ENCODE measurements at places on chromosomes 12 and 14. TPM values are rescaled to one million over a fixed set of nuclear protein-coding genes. Genes with fewer than 3 reads are reported as not detected.
A peak's percentile ranks its signal among the peaks of the same experiment; 100 is the strongest.

GRCh38 chr12:128833418-128833817 is 9.7 kb upstream of the SLC15A4 start:
- no peak for DNase-seq

- DNase-seq, result no peak
Observed at GRCh38 chr14:40889126-40889525, 717.5 kb upstream of the LRFN5 start.

DNA sequence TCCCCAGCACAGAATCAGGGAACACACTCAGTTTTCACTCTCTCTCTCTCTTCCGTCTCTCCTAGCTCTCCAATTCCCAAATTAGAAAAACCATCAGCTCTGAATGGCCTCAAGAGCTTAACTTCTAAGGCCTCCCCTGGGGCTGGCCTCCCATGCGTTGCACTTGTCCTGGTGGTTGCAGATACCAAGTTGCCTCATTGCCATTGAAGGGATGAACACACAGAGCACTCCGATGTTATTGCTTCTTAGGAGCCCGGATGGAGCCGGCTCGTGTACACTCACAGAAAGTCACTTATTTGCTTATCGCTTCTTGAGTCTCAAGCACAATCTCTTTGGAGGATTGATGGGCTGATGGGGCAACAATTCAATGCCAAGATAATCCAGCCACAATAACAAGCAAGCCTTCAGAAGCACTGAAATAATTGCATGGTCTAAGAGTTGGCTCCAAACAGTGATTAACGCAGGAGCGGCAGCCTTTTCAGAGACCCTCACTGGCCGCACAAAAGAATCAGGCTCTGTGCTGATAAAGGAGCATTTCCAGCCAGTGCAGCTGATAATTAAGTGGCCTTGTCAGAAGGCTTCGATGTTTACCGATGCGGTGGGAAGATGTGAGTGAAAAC is 175.8 kb upstream of the TMEM132C start:
- DNase-seq, result no peak

GRCh38 chr12:120402217-120402616 is 33.3 kb upstream of the MSI1 start:
- DNase-seq, result no peak

DNA sequence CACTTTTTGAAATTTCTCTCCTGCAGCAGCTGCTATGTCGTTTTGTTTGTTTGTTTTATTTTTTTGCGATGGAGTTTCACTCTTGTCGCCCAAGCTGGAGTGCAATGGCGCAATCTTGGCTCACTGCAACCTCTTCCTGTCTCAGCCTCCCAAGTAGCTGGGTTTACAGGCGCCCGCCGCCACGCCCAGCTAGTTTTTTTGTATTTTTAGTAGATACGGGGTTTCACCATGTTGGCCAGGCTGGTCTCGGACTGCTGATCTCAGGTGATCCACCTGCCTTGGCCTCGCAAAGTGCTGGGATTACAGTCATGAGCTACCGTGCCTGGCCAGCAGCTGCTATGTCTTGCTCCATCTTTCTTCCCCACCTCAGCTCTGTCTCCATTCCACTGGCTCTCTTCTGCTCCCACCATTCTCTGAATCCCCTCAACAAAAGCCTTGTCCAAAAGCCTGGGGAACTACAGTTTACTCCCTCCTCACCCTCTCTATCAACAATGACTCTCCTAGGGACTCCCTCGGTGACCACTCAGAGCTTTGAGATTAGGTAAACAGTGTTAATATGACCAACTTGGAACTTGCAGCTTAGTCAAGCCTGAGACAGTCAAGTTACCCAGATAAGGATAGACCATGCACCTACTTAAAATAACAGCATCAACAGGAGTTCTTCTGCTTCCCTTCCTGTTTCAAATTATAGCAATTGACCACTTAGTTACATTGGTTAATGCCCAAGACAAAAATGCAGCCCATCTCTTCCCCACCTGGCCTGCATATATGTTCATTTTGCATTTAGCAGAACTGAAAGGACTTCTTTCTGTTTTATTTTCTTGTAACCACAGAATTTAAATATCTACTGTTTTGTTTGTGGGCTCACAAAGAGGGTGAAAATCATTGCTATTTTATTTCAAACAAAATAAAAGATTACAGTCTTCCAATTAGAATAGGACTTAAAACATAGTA is 189.0 kb upstream of the AMIGO2 start:
- DNase-seq, result no peak

GRCh38 chr12:104250366-104251125 is 35.0 kb downstream of the TXNRD1 start:
- DNase-seq, result no peak

DNA sequence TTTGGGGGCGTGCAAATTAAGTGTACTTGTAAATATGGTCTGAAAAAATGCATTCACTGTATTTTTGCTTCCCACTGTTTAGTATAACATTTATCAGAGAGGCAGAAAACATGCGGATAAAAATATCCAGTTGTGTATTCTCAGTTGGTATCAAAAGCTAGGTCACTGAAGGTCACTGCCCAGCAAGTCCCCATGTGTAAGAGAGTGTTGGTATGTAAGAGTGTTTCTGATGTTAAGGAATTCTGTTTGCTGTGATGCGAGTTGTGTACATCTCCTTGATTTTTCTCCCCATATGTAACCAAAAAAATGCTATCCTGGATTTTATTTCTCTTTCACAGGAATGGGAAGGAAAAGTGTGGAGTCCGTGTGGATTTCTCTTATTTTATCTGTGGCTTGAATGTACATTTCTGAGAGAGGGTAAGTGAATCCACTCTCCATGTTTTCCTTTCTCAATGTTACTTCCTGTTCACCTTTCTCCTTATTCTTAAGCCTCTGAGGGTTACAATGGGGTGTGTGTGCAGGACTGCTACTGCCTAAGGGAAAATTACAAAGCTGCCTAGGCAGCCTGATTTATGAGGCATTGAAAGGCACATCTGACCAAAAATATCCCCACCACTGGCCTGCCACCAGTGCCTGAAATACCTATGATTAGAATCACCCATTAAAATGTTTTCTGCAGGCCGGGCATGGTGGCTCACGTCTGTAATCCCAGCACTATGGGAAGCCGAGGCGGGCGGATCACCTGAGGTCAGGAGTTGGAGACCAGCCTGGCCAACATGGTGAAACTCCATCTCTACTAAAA is 97.9 kb upstream of the USP44 start:
- DNase-seq, result no peak

DNA sequence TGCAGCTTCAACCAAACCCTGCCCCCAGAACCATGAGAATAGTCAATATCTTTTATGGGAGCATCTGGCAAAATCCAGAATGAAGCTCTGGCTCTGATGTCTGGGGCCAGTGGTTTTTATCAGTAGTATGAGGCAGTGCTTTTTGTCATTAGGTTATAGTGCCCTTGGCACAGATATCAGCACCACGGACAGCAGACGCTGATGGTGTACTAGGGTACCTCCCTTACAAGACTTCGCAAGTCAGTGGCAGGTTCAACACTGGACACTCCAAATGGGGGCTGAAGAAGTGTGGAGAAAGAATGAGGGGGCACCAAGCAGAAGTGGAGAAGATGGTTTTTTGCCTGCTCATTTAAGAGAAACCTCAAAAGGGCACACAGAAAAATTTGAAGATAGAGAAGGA is 68.2 kb upstream of the E2F7 start:
- peak; percentile 11 for DNase-seq

GRCh38 chr12:31622038-31622437 is 31.1 kb upstream of the DENND5B start:
- DNase-seq, result no peak

GRCh38 chr12:90074086-90074485 is 365.4 kb upstream of the ATP2B1 start:
- DNase-seq, result no peak

DNA sequence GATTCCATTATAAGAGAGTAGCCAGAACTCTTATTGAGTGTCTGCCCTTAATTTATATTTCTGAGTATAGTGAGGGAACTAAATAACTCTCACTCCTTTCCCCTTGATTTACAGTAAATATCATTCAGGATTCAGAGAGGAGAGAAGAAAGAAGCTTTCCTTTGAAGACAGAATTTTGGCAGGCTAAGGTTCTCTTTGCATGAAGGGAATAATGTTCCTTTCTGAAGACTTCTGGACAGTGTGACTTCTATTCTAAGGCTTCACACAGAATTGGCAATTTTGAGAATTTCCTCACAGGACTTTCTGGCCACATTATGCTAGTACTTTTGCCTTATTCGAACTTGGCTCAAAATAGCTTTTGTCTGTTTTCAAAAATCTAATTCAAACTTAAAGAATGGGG is 352.2 kb upstream of the FBXO33 start:
- DNase-seq, result no peak

- peak; percentile 53 for DNase-seq
Observed at GRCh38 chr12:52867642-52868041, 18.8 kb upstream of the KRT78 start.

- DNase-seq, result no peak
Observed at GRCh38 chr12:130560321-130560720, 155.8 kb downstream of the RIMBP2 start.

- no peak for DNase-seq
Observed at GRCh38 chr12:102812344-102812743, 104.7 kb downstream of the PAH start.

GRCh38 chr14:71856199-71856919 is 75.9 kb upstream of the RGS6 start:
- DNase-seq, result no peak

GRCh38 chr12:131369094-131369845 is 341.6 kb upstream of the SFSWAP start:
- DNase-seq, result no peak

- no peak for DNase-seq
Observed at GRCh38 chr12:95114766-95115405, 41.5 kb upstream of the NR2C1 start.

DNA sequence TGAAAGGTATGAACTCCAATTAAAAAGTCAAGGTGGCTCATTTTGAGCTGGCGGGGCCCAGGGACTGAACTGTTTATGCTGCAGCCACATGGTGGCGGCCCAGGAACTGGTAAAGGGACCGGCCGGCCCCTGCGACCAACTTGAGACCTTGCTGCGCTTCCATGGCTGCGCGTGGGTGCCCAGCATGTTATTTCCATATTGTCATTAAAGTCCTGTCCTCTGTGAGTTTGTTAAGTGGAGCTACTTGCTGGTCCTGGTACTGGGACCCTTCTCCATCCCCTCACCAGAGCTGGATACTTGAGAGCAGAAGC is 62.3 kb downstream of the BEGAIN start:
- peak; percentile 66 for DNase-seq

GRCh38 chr14:75865531-75865930 is 116.3 kb downstream of the TGFB3 start:
- DNase-seq, result no peak

DNA sequence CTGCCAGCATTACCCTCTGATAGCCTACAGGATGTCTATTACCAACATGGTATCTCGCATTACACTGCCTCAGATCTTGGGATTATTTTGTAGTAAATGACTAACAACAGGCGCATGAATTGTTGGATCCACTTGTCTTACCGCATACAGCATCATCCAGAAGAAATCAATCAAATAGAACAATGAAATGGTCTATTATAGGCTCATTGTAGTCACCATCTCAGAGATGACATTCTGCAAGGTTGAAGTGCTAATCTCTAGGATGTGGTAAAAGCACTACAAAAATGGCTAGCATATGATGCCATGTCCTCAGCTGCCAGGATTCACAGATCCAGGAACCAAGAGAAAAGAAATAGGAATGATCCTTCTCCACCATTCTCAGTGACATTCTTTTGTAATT is 52.0 kb downstream of the WASHC3 start:
- no peak for DNase-seq

- no peak for DNase-seq
Observed at GRCh38 chr12:91119089-91119488, 7.8 kb upstream of the LUM start.

- DNase-seq, result no peak
Observed at GRCh38 chr14:37171678-37172023, 755 bp downstream of the SLC25A21 start.

DNA sequence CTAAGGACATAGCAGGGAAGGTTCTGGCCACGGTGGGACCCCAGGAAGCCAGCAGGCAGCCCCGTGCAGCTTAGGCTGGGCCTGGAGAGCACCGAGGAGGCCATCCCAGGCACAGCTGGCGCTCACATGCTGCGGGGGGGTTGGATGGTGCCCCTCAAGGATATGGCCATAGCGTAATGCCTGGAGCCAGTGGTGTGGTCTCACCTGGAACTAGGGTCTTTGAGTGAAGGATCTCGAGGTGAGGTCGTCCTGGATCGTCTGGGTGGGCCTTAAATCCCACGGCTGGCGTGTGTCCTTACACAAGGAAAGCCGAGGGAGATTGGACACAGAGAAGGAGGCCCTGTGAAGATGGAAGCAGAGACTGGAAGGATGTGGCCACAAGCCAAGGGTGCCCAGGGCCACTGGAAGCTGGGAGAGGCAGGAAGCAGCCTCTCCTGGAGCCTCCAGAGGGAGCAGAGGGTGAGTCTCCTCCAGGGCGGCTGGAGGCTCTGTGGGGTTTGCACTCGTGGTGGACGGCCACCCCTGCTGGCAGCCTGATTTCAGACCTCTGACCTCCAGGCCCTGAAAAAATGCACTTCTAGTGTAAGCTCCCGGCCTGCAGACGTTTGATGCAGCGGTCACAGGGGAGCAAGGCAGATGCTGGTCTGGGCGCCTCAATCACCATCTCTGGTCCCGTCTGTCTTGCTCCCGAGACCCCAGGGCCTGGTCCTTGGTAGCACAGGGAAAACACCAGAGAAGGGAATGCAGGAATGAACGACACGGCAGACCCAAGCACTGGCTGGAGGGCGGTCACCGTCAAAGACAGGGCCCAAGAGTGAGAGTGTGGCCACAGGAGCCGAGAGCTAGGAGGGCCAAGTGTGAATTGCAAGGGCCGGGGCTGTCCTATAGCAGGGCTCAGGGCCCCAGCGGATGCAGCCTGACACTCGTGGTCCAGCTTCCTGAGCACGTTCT is 218.6 kb downstream of the KIF26A start:
- no peak for DNase-seq

DNA sequence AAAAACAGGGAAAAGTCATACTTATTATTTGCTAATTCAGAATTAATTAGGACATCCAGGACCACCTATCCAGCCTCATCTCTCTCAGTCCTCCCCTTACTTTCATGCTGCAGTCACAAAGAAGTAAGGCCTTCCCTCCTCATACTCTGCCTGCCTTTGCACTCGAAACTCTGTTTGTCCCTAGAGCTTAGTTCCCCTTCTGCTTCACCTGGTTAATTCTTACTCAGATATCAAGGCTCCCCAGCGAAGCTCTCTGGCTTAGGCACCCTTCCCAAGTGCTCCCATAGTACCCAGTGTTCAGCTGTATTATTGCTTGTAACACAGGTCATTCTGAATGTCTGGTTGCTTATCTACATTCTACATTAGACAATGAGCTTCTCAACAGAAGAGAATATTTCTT is 81.3 kb downstream of the ERGIC2 start:
- no peak for DNase-seq

- DNase-seq, result peak; percentile 72
Observed at GRCh38 chr14:21042918-21043317, 756 bp downstream of the RNASE7 start.

The CCDC197 gene
- total RNA-seq, result not detected

The AMHR2 gene
- 90.8 TPM for total RNA-seq

The RIMBP2 gene
- 0.61 TPM for total RNA-seq

The CELA1 gene
- 4.6 TPM for total RNA-seq

The SAMD4A gene
- 11.3 TPM for total RNA-seq

The SLC24A4 gene
- 0.55 TPM for total RNA-seq

The RAB21 gene
- 123 TPM for total RNA-seq

The GLS2 gene
- total RNA-seq, result 3.3 TPM

The SLC25A47 gene
- 0.14 TPM for total RNA-seq

The SNAPC1 gene
- total RNA-seq, result 9.3 TPM

The CD163 gene
- total RNA-seq, result 8.8 TPM

The MYH7 gene
- total RNA-seq, result 0.28 TPM

The ZDHHC22 gene
- not detected for total RNA-seq

All from adrenal gland (tissue), 19 donors.